Memory B cell (primary cell): ENCODE measurements at places on chromosomes 13 and 19.

DNA sequence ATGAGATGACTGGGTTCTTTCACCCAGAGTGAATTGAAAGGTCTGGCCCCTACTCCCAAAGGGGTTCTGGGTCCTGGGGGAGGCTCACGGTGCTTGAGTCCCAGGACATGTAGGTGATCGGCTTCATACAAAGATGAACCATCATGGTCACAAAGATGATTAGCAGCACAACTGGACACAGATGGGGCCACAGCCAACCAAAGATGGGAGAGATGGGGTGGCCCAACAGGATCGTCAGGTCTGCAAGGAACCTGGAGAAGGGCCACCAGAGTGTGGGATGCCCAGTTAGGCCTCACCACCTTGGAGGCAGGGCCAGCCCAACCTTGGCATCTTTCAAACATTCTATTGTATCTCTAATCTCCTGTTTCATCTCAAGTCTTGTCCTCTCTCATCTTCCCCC, 34.5 kb downstream of the SLC6A16 start:
- no peak for DNase-seq
- no peak overlapping the region for H3K4me3 ChIP-seq
- H3K36me3 ChIP-seq, result peaks cover 2% of the 10 kb centered on the region
- H3K27ac ChIP-seq, result no peak overlapping the region

DNA sequence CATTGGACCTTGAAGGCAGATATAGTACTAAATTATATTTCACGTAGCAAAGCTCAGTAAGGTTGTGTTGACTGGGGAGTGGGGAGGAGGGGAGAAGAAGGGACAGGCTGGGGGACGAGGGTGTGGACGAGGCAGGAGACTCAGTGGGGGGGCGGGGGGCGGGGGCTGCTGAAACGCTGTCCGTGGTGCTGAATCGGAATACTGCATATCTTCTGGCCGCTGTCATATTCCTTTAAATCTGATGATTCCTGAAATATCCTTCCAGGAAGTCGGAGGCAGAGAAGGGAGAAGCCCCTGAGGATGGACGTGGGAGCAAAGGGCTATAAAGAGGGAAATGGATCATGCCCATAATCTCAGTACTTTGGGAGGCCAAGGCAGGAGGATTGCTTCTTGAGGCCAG, 34.7 kb upstream of the CASP14 start:
- H3K36me3 ChIP-seq, result no peaks in the 10 kb centered on the region
- H3K4me3 ChIP-seq, result no peak overlapping the region
- H3K4me1 ChIP-seq, result no peaks in the 10 kb centered on the region
- DNase-seq, result no peak

GRCh38 chr19:50312967-50313811, 16.0 kb downstream of the KCNC3 start:
- peaks cover 8% of the 10 kb centered on the region for H3K36me3 ChIP-seq
- H3K4me3 ChIP-seq, result no peak overlapping the region
- H3K4me1 ChIP-seq, result peaks cover 20% of the 10 kb centered on the region
- H3K27me3 ChIP-seq, result peaks cover 49% of the 10 kb centered on the region
- no peak overlapping the region for H3K27ac ChIP-seq

DNA sequence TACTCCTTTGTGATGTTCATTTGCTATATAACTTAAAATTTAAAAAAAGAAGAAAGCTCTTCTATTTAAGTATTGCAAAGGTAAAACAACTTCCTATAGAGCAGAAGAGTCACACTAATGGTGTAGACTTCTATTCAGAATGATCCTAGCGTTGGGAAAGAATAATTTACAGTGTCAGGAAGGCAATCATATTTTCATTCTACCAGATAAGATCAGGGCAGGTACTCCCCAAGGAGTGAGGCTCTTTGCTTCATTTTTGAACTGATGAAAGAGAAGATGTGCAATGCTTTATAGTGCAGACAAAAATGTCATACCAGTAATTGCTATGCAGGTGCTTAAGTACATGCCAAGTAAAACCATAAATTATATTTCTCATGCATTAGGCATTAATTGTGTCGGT, 1193.0 kb downstream of the PCDH9 start:
- no peaks in the 10 kb centered on the region for H3K4me1 ChIP-seq
- no peaks in the 10 kb centered on the region for H3K27me3 ChIP-seq
- H3K4me3 ChIP-seq, result no peak overlapping the region
- no peaks in the 10 kb centered on the region for H3K36me3 ChIP-seq
- no peak overlapping the region for H3K27ac ChIP-seq
- DNase-seq, result no peak

DNA sequence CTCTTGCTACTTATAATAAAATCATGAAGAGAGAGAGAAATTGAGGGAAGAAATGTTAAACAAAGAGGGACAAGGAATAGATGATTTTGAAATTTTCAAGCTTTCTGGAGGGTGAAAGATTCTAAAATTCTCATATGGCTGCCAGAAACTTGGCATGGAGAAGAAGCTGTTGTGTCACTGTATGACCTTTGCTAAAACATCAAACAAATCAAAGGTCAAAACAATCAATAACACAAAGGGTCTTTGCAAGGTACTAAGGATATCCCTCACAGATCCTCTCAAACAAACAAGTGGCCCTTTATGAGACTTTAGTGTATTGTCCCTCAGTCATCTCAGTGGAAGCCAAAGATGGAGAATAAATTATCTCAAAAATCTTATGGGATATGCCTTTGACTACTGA, 1039.2 kb upstream of the MIR17HG start:
- no peaks in the 10 kb centered on the region for H3K4me1 ChIP-seq
- no peak overlapping the region for H3K27ac ChIP-seq
- H3K36me3 ChIP-seq, result no peaks in the 10 kb centered on the region
- no peak overlapping the region for H3K4me3 ChIP-seq

GRCh38 chr13:95317039-95317989, 16.1 kb upstream of the ABCC4 start:
- no peak overlapping the region for H3K4me3 ChIP-seq
- no peaks in the 10 kb centered on the region for H3K4me1 ChIP-seq
- H3K36me3 ChIP-seq, result no peaks in the 10 kb centered on the region

- peaks cover 26% of the 10 kb centered on the region for H3K36me3 ChIP-seq
- no peak for DNase-seq
- H3K4me1 ChIP-seq, result peaks cover 19% of the 10 kb centered on the region
These were observed 2.9 kb downstream of the ZNF665 start for GRCh38 chr19:53190253-53190652.

DNA sequence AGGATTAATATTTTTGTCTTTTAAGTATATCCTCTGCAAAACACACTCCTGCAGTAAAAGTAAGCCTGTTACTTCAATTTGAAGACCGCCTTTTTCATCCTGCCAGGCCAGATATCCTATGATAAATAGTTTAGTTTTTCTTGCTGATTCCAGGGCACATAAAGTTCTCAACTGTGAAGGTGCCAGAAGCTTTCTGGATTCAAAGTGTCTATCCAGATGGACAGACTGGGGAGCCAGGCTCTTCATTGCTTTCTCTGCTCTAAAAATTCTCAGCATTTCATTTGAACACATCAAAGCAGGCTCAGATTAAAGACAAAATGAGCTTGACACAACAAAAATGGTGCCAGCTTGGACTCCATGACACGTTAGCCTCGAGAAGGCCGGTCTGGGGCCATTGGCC, 53.6 kb upstream of the UBL3 start:
- H3K27ac ChIP-seq, result no peak overlapping the region
- H3K4me1 ChIP-seq, result peaks cover 6% of the 10 kb centered on the region
- H3K4me3 ChIP-seq, result no peak overlapping the region

GRCh38 chr19:2037651-2038255, 13.3 kb downstream of the MKNK2 start:
- H3K4me3 ChIP-seq, result no peak overlapping the region
- no peak for DNase-seq
- peak overlapping the region; percentile 91 for H3K27ac ChIP-seq
- H3K4me1 ChIP-seq, result peaks cover 18% of the 10 kb centered on the region
- H3K36me3 ChIP-seq, result peaks cover 16% of the 10 kb centered on the region
- H3K27me3 ChIP-seq, result no peaks in the 10 kb centered on the region
